ENCODE measurements at places on chromosomes 1 and 21.

GRCh38 chr1:90486134-90486824, 230.8 kb downstream of the BARHL2 start:
- DNase-seq: no peak

DNA sequence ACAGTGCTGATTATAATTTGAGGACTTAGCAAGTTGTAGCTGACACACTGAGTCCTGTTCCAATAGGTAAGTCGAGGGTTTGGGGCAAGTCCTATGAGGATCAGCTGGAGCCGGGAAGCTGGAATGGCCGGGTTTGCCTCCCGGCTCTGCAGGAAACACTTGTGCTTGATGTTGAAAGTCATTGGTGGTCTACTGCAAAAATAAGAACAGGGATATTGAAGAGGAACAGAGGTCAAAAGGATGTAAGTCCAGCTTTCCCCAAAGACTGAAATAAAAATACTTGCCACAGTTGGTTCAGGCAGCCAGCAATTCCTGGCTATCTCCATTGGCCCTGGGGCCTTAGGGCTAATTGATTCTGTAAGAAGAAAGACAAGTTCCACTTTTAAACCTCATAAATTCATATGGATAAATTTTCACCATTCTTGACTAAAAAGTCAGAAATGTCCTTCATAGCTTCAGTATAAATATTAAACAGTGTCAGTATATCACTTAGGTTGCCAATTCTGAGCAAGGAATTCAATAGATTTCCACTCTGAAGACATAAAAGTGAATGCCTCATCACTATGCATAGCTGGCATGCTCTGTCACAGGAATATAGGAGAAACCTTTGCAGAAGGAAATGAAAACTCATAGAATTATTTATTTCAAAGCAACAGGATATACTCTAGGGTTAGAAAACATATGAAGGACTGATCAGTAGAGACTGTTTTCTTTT, 165.2 kb downstream of the AK5 start:
- DNase-seq: no peak

- DNase-seq: no peak
Observed at GRCh38 chr1:47725511-47725991, 271.6 kb downstream of the TRABD2B start.

DNA sequence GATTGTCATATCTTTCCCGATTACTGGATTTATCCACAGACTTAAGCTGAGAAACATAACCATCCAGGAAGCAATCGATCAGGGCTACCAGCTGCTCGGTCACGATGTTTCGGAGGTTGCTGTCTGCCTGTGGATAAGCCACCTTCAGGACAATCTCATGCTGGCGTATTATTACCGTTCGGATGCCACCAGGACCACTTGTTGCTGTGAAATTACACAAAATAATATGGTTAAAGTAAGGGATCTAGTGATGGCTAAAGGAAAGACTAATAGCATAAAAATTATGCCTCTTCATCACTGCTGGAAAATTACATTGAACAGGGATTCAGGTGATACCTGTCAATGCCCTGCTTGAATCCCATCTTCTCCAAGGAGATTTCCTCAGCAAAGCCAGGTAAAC, 30.8 kb upstream of the ACTA1 start:
- DNase-seq: no peak

- DNase-seq: no peak
Observed at GRCh38 chr1:45979778-45980176, 152.7 kb downstream of the PIK3R3 start.

DNA sequence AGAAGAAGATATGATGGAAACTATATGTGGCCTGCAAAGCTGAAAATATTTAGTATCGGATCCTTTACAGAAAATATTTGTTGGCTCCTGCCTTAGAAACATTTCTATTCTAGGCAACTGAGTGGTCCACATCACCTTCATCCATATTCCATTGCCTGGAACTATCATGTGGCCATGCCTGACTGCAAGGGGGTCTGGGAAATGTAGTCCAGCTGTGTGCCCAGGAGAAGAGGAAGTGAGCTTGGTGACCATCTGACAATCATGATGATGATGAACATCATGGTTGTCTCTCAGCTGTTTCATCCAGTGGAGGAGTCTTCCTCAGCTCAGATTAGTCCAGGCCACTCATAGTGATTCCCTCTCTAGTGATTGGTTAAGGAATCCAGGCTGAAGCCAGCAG, 61.8 kb upstream of the IFNLR1 start:
- DNase-seq: no peak

GRCh38 chr1:194184425-194184824, 998.0 kb upstream of the B3GALT2 start:
- no peak for DNase-seq

- DNase-seq: no peak
Observed at GRCh38 chr1:158931055-158931737, at the start of gene PYHIN1. PYHIN1 (plus strand) TSS chr1:158931552; CDS start chr1:158936911, 5,359 bp downstream.

DNA sequence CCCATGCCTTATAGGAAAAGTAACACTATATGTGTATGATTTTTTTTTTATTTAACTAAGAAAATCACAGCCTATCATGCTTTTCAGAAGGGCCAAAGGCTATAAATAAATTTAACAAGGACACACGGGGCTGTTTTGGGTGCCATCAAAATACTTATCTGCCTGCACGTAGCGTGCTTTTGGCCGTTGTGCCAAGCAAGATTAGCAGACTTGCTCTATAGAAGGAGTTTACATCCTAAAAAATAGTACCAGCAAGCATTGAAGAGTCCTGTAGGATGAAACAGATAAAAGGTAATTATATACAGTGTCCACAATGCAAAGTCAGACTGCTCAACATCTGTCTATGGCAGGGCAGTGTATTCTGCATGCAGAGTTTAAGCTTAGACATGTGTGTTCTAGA, 3.7 kb downstream of the OLIG1 start:
- no peak for DNase-seq

GRCh38 chr1:201059401-201059800, 35.9 kb upstream of the KIF21B start:
- DNase-seq: no peak

DNA sequence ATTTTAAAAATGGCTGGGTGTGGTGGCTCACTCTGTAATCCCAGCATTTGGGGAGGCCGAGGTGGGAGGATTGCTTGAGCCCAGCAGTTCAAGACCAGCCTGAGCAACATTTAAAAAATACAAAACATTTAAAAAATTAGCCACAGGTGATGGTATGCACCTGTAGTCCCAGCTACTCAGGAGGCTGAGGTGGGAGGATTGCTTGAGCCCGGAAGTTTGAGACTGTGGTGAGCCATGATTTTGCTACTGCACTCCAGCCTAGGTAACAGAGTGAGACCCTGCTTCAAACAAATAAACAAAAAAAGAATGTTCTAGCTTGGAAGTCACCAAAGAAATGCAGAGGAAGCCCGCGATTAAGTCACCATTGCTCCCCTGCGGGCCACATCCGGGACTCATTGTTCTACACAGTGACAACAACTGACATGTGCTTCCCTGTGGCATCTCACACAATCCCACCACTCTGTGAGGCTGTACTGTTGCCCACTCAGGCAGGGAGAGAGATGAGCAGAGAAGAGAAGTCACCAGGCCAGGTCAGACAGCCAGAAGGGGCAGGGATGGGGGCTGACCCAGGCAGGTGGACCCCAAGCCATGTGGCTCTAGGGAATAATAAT, 18.4 kb upstream of the SPATC1L start:
- no peak for DNase-seq

All from KG1 (cell line).